ENCODE measurements at places on chromosomes 6 and 20.

- DNase-seq, result no peak
These were observed 217.7 kb downstream of the BCAS1 start for GRCh38 chr20:53852691-53853090.

GRCh38 chr6:115783402-115784061, 277.2 kb downstream of the FRK start:
- DNase-seq, result no peak

- no peak for DNase-seq
These were observed 147.3 kb upstream of the SSTR4 start for GRCh38 chr20:22887796-22888195.

DNA sequence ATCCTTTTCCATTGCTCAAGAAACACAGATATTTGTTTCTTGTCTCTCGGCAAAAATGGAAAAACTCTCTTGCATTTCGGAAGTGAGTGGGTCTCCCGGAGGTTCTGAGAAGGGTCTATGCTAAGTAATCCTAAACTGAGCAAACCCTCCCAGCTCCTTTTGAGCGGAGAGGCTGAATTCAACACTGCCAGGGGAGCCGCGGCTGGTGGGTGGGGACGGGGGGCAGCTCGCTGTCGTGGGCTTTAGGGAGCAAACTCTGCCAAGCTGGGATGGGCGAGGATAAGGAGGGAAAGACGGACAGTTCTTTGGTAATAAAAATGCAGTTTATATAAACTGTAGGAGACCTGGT, 211.4 kb downstream of the FOXC1 start:
- no peak for DNase-seq

DNA sequence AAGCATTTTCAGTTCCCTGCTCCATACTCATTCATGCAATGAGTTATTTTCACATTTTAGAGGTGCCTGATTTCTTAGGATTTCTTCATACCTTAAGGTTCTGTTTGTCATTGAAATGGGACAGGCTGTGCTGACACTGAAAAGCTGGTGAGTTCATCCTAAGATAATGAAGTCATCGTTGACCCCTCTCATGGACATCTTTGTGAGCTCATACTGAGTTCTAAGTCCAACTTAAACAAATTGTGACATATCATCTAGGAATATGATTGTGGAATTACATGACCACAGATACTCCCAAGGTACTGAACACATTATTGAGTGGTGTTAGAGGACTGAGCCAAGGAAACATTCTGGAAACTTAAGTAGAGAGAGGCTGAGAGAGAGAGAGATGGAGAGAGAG, 224.8 kb upstream of the JAG1 start:
- peak; percentile 76 for DNase-seq

GRCh38 chr20:19628570-19629134, 129.4 kb upstream of the RIN2 start:
- peak; percentile 74 for DNase-seq

GRCh38 chr20:61835301-61835700, 230.4 kb downstream of the TAF4 start:
- DNase-seq, result no peak

GRCh38 chr20:13723011-13723410, 61.7 kb downstream of the ESF1 start:
- peak; percentile 20 for DNase-seq

DNA sequence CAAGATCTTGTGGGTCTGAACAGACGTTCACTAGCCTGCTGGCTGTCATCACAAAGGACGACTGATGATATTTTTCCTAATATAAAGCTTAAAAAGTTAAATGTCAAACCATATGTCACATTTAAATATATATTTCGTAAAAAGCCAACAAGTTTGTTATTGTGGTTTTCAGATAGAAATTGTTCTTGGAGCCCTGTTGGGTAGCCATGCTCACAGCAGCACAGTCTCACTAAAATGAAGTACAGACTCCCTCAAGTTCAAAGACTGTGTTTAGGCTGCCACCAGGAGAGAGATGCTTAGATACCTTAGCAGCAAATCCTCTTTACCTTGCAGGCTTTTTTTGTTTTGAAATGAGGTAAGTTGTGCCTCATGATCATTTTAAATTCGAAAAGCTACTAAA, 17.8 kb downstream of the EEF1E1 start:
- DNase-seq, result peak; percentile 31

GRCh38 chr6:145727817-145728388, 7.4 kb downstream of the EPM2A start:
- DNase-seq, result no peak

- no peak for DNase-seq
These were observed 28.2 kb downstream of the SYTL3 start for GRCh38 chr6:158677906-158678578.

GRCh38 chr6:129795261-129795660, 65.9 kb downstream of the TMEM244 start:
- no peak for DNase-seq

- peak; percentile 49 for DNase-seq
These were observed 221.9 kb downstream of the ADGRG6 start for GRCh38 chr6:142523515-142524375.

DNA sequence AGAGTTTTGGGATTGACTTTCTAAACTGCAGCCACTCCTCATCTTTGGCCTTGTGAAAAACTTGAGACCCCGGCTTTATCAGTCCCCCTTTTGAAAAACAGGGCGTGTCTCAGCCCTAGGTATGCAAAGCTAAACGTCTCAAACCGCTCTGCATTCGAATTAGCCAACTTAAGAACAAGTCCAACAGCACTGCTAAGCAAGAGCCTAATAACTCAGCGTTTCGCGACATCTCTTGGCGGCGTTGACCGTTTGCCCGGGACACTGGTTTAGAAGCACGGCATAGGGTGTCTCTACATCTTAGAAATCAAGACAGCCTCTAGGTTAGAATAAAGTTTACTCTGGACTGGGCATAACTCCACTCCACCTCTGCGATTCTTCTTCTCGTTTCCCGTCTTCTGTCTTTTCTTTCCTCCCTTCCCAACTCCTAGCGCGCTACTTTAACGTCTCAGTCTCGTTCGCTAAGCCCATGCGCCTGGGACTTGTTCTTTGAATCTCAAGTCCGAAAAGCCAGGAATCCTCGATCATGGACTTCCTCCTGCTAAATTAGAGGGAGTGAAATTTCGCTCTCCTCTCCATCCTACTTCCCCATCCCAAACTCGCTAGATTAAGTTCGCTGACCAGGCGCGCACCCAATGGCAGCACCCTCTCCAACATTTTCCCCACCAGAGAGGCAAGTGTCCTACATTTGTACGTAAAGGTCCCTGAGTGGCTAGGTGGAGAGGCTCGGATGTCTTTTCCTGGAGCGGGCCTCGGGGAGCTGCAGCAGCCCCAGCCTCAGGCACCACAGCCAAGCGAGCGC, 10.5 kb upstream of the TFAP2A start:
- peak; percentile 7 for DNase-seq

DNA sequence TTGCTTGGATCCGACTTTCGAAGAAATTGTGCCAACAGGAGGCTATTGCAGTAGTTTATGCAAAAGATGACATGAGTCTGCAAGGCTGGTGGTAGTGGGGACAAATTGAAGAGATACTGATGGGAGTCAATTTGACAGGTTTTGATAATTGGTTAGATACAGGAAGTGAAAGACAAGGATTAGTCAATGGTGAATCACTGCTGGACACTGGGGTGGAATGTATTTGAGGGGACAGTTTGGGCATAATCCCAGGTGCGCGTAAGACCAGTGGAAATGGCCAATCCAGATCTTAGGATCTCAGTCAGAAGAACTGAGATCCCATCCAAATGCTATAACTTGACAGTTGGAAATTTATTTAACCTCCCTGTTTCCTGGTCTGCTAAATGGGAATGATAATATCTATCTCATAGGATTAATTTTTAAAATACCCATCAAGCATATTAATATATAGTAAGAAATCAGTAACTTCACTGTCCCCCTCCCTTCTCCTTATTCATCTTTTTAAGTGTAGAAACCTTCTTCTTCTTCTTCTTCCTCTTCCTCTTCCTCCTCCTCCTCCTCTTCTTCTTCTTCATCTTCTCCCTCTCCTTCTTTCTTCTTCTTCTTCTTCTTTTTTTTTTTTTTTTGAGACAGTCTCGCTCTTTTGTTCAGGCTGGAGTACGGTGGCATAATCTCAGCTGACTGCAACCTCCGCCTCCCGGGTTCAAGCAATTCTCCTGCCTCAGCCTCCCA, 30.9 kb upstream of the ERVFRD-1 start:
- DNase-seq, result no peak

DNA sequence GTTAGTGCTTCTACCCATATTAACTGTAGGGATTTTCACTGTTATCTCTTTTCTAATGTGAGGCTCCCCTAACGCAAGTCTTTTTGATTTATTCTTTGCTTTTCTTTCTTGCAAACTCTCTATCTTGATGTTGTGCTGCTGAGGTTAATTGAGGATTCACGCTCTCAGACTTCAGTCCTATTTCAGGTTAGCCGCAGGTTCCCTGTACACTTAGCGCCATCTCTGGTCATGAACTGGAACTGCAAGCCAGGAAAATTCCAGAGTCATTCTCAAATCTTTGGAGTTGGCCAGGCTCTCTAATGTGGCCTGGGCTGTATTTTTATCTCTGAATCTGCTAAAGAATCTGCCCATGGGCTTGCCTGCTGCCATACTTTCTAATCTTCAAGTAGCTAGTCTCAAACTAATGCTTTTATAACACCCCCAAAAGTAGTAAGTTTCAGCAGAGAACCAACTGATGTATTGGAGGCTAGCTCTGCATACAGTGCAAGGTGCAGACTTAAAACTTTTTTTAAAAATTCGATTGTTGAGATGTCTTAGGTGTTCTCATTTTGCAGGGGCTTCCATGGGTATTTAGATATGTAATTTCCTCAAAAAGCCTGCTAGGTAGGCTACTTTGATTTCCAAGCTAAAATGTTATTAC, 91.1 kb upstream of the OPRM1 start:
- peak; percentile 37 for DNase-seq

- peak; percentile 45 for DNase-seq
These were observed 336.6 kb downstream of the CDH4 start for GRCh38 chr20:61588411-61589385.

DNA sequence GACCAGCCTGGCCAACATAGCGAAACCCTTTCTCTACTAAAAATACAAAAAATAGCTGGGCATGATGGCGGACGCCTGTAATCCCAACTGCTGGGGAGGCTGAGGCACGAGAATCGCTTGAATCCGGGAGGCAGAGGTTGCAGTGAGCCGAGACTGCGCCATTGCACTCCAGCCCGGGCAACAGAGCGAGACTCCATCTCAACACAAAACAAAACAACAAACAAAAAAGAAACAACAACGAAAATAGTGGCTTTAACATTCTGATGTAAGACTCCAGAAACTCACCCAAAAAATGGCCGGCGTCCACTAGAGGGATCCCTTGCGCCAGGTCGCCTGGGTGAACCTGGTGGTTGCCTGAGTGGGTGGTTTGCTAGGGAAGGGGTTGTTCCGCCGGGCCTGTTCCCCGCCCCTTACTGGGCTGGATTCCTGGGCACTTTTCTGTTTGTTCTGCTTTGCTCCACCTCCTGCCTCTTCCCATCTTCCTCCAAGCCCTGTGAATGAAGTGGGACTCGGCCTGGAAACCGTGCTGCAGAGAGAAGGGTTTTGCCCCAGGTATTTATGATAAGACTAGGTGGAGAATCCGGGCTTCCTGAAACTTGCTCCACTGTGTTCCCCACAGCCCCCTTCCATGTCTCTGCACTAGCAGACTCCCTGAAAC, 1.5 kb downstream of the PABPC1L start:
- peak; percentile 71 for DNase-seq

- peak; percentile 80 for DNase-seq
These were observed 40.4 kb downstream of the TTI1 start for GRCh38 chr20:37992802-37993409.

DNA sequence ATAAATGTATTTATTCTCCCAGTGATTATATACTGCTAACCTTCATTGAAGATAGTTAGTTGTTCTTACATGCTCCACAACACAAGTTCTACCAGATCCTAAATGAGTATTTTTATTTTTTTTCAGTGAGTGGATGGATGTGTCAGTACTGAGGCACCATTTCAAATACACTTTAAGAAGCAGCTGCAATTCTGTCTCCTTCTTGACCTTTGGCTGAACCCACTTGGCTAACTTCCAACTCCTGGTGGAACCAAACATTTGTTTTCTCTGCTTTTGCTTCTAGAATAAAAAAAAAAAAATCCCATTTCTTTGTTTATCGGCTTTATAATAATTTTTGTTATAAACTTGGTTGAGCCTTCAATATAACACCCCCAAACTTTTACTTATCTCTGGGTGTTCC, 458.3 kb upstream of the MAP3K7 start:
- DNase-seq, result peak; percentile 38

- no peak for DNase-seq
These were observed 78.0 kb upstream of the AGPAT4 start for GRCh38 chr6:161351858-161352257.

DNA sequence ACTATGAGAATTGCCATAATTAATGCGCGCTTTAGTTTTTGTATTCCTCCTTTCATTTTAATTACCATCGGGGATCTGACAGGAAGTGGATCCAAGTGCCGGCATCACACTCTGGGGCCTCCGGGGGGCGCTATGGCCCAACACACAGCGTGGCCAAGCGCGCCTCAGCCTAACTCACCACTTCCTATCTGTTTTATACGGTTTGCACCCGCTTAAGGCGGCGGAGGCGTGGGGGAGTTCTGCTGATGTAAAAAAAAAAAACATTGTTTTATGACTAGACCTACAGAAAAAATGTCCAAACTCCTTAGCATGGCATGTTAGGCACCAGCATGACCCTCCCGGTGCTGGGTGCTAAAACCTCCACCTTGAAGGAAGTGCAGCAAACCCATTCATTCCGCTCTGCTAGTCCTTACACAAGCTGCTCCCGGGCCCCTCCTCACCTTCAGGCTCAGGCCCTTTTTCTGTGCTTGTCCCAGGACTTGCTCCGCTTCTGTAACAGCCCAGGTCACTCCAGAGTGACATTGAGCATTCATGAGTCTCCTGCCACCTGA, 4.5 kb upstream of the EBF4 start:
- peak; percentile 64 for DNase-seq

DNA sequence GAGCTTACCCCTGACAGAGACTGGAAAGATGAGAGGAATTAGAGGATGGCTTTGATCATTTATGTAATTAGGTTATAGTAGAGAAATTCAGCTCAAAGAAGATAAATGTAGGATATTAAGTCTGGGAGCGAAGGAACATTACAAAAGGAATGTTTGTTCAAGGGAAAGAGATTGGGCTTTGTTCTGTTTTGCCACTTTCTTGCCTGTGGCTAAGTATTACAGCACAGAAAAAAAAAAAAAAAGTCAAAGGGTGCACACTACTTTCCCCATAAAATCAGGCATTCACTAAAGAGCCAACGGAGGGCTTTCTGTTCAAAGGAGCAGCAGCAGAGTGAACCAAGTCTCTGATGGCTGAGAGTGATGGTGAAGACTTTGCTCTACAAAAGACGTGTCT, 5.0 kb upstream of the HDDC2 start:
- no peak for DNase-seq

- peak; percentile 46 for DNase-seq
These were observed at the start of gene MAPK13 for GRCh38 chr6:36129941-36130666. Gene MAPK13, plus strand, starts transcription at chr6:36130513. Its CDS starts 70 bp downstream, at chr6:36130583.

Data from cardiac fibroblast (primary cell).